A549 treated with RU486 at 1 μM for 4 hours (cell line): ENCODE measurements at places on chromosomes 4 and X. TPM values are rescaled to one million over a fixed set of nuclear protein-coding genes. Genes with fewer than 3 reads are reported as not detected.

Gene NXF2B
- total RNA-seq, result not detected in 5 replicates

Gene ETDB
- not detected in 5 replicates for total RNA-seq

Gene CLCN4
- total RNA-seq, result 3.1 to 5.9 TPM (median 4.0 TPM) in 5 replicates

Gene SASH3
- total RNA-seq, result not detected in 5 replicates

Gene YY2
- 2.0 to 2.5 TPM (median 2.2 TPM) in 5 replicates for total RNA-seq

Gene CACNA1F
- not detected in 5 replicates for total RNA-seq

Gene CT45A3
- 0.15 to 0.17 TPM in 2 of 5 replicates, not detected in the others for total RNA-seq

Gene PGAM4
- 0.44 to 0.66 TPM (median 0.53 TPM) in 4 of 5 replicates, not detected in the other for total RNA-seq

Gene CT45A1
- not detected in 5 replicates for total RNA-seq

Gene CXorf66
- not detected in 5 replicates for total RNA-seq

Gene SH3RF1
- 11.2 to 14.3 TPM (median 12.4 TPM) in 5 replicates for total RNA-seq

Gene RENBP
- total RNA-seq, result 0.07 to 0.13 TPM in 2 of 5 replicates, not detected in the others

Gene PNMA6F
- not detected in 5 replicates for total RNA-seq

Gene USP17L19
- not detected in 5 replicates for total RNA-seq

Gene NPY5R
- not detected in 5 replicates for total RNA-seq

Gene S100P
- total RNA-seq, result 27.5 to 78.2 TPM (median 64.1 TPM) in 5 replicates

Gene IL9R
- 0.10 to 0.21 TPM (median 0.16 TPM) in 4 of 5 replicates, not detected in the other for total RNA-seq

Gene RS1
- total RNA-seq, result not detected in 5 replicates

Gene LEF1
- 0.10 TPM in 1 of 5 replicates, not detected in the others for total RNA-seq

Gene UBE2A
- total RNA-seq, result 136 to 142 TPM (median 138 TPM) in 5 replicates
